ENCODE measurements at places on chromosomes 13 and 19.

DNA sequence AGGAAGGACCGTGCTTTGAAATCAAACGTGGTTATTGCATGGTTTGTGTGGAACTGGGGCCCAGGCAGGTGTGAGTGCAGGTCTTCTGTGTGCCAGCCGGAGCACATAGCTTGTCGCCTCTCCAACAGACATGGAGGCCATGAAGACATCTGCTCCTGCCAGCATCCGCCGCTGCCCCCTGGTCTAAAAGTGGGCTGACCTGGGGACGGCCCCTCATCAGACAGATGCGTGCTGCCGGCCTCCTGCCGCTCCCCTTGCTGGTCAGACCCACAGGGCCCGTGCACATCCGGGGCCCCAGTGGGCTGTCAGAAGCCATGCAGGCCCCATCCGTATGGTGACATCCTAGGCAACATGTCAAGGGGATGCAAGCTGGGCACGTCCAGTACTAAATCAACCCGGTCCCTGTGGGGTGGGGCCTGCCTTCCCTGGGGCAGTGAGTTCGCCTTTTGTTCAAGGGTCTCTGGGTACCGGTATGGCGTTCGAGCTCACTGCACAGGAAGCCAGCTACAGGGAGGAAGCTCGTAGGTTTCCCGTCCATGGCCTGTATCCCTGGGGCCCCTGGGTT, 88.0 kb upstream of the MCF2L start:
- no peak for ATAC-seq

DNA sequence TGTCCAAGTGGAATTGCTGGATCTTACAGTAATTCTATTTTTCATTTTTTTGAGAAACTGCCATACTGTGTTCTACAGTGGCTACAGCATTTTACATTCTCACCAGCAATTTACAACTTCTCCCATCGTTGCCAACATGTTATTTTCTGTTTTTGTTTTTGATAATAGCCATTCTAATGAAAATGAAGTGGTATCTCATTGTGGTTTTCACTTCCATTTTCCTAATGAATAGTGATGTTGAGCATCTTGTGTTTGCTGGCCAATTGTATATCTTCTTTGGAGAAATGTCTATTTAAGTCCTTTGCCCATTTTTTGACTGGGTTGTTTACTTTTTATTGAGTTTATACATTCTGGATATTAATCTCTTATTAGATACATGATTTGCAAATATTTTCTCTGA, 38.6 kb downstream of the KCNRG start:
- ATAC-seq, result no peak

- ATAC-seq, result peak; percentile 94
Observed at GRCh38 chr13:42720113-42720857, 61.1 kb upstream of the FAM216B start.

- peak; percentile 20 for ATAC-seq
Observed at GRCh38 chr13:45353895-45354294, 12.9 kb upstream of the TPT1 start.

GRCh38 chr13:57673197-57673596, 41.7 kb downstream of the PCDH17 start:
- ATAC-seq, result no peak

GRCh38 chr13:28579322-28579721, 79.6 kb upstream of the POMP start:
- ATAC-seq, result no peak

DNA sequence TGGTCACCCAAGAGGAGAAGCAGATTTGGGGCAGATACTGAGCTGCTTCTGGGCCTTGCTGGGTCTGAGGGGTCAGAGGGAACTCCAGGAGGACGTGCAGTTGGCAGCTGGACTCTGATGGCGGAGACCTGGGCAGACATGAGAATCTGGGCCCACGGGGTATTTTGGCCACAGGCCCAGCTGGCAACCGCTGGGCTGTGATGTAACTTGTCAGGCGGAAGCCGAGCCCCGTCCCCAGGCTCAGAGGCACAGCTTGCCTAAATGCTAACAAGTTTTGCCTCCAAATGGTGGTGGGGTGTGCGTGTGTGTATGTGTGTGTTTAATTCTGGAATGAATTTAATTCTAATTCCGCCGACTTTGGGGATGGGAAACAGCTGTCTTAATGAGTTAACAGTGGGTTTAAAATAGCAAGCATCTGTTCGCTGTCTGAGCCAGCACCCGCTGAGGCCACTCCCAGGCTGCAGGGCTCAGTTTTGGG, 11.6 kb downstream of the ZNRF4 start:
- ATAC-seq, result no peak

GRCh38 chr13:26463296-26463695, 94.2 kb upstream of the WASF3 start:
- no peak for ATAC-seq

- ATAC-seq, result peak; percentile 78
Observed at GRCh38 chr19:13093407-13094105, 9.1 kb downstream of the LYL1 start.

- ATAC-seq, result no peak
Observed at GRCh38 chr19:1516395-1516753, 3.6 kb upstream of the ADAMTSL5 start.
